ENCODE measurements at places on chromosomes 1 and 21.

- DNase-seq, result peak; percentile 45
Observed at GRCh38 chr1:228154670-228155571, 5.2 kb downstream of the GJC2 start.

- DNase-seq, result no peak
Observed at GRCh38 chr1:237018896-237019295, 14.7 kb upstream of the MT1HL1 start.

- no peak for DNase-seq
Observed at GRCh38 chr21:26818906-26819305, 26.3 kb downstream of the ADAMTS1 start.

GRCh38 chr1:11923069-11923826 lies 3.0 kb downstream of the KIAA2013 start:
- DNase-seq, result no peak

- DNase-seq, result no peak
Observed at GRCh38 chr1:4631321-4631720, 23.1 kb upstream of the AJAP1 start.

DNA sequence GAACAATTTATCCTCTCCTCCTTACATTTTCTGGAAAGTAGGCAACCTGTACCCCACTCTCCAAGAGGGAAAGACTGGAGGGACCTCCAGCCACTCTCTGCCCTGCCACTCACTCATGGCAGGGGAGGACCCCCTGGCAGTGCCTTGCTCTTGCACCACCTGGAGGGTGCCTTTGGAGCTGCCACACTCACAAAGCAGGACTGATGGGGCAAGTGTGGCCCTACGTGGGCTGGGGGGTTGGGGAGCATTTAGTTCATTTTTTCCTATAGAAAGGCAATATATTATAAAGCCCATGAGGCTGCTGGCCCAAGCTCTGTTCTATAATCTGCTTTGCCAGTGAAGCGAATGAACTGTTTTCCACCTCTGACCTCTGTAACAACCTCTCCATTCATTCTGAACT lies 50.3 kb downstream of the GPR161 start:
- no peak for DNase-seq

GRCh38 chr1:209697126-209697525 lies 7.5 kb upstream of the HSD11B1 start:
- no peak for DNase-seq

- no peak for DNase-seq
Observed at GRCh38 chr1:14486401-14487201, 111.9 kb upstream of the KAZN start.

DNA sequence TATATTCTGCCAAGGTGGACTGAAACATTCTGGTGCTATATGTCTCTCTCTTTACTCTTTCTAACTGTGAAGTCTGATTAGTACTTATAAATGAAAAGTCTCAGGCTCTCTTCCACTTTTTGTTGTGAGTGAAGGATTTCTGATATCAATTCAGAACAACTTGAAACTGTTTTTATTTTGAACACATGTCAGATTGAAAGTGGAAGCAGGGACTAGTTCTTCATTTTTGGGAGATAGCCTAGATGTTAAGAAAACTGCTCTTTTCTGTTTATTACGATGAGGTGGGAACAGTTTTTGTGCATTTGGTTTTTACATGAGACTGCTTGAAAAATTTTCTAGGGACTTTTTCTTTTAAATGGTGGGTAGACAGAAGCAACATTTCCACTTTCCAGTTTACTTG lies 14.5 kb upstream of the GBP3 start:
- no peak for DNase-seq

GRCh38 chr1:233867028-233867427 lies 37.4 kb upstream of the SLC35F3 start:
- DNase-seq, result no peak

GRCh38 chr1:201598396-201598795 lies 59.5 kb downstream of the NAV1 start:
- no peak for DNase-seq

GRCh38 chr1:211259638-211260126 lies 516 bp downstream of the RCOR3 start:
- DNase-seq, result peak; percentile 21

DNA sequence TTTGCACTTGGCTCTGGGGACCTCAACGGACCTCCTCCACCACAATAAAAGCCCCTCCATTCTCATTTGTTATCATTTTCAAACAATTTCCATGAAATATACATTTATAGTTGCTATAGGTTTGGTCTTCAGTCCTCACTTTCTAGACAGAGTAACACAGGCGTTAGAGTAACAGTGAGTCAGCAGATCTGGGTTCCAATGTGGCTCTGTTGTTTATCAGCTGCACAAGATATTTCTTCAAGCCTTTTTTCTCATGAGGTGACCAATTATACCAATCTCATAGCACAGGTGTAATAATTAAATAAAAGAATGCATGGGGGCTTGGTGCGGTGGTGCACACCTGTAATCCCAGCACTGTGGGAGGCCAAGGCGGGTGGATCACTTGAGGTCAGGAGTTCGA lies 32.8 kb upstream of the PSMB2 start:
- DNase-seq, result no peak

DNA sequence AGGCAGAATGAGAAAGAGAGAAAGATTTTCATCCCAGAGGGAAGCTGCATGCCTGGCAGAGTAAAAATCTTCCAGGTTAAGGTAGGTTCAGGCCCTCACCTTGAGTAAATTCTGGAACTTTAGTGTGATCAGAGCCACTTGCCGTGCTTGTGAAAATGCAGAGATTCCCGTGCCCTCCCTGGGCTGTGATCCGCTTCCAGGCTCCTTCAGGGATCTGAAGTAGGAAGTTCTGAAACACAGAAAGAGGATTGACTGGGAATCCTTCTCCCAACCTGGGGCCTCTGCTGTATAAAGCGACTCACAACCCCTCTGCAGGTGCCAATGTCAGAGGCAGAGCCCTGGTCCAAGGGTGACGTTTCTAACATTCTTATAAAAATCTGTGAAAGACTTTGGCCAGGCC lies 26.6 kb downstream of the NUAK2 start:
- no peak for DNase-seq

GRCh38 chr21:34132202-34132601 lies 58.8 kb downstream of the MRPS6 start:
- DNase-seq, result no peak

DNA sequence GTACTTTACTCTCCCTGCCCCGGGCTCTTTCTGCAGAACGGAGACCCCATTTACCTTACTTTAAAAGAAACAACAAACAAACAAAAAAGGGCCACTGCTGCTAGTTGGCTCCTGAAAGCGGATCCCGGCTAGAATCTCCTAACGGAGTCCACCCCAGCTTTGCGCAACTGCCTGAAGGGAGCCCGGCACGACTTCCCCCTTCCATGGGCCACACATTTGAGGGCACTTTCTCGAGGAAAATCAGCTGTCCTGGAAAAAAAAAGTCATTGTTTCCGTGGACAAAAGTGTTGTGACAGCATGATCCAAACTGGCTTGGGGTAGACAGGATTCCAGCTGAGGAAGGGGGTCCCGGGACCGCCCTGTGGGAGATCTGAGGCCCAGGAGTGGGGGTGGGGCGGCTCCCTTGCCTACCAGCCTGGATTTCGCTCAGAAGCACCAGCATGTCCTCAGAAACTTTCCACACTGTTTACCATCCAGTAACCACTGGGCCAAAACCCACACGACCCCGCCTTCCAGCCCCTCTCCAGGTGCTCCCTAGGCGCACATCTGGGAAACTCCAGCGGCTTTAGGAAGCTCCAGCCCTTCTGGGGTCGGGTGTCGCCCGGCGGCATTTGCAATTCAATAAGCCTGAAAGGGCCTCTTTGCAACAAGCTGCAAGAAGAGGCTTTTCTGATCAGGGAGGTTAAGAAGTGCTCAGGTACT lies 4.8 kb downstream of the RIPK4 start:
- no peak for DNase-seq
